ENCODE measurements at places on chromosomes 7 and 10.

- DNase-seq: peak; percentile 48
Measured at GRCh38 chr7:124655990-124656389, 109.6 kb downstream of the GPR37 start.

DNA sequence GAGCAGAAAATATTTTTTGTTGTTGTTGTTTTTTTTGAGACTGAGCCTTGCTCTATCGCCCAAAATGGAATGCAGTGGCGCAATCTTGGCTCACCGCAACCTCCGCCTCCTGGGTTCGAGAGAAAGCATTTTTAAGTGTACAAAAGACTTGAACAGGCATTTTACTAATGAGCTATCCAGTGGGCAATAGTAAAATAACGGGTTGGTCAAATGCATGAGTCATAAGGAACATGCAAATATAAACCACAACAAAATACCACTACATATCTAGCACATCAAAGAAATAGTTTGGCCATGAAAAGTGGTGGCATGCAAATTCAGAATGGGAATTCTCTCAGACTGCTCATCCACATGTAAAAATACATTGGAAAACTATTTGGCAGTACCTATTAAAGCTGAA, 71.7 kb upstream of the TMEM106B start:
- no peak for DNase-seq

GRCh38 chr7:121073463-121074099, 85.1 kb downstream of the CPED1 start:
- no peak for DNase-seq

- DNase-seq: peak; percentile 96
Measured at GRCh38 chr10:70584909-70585544, 17.5 kb downstream of the PRF1 start.

DNA sequence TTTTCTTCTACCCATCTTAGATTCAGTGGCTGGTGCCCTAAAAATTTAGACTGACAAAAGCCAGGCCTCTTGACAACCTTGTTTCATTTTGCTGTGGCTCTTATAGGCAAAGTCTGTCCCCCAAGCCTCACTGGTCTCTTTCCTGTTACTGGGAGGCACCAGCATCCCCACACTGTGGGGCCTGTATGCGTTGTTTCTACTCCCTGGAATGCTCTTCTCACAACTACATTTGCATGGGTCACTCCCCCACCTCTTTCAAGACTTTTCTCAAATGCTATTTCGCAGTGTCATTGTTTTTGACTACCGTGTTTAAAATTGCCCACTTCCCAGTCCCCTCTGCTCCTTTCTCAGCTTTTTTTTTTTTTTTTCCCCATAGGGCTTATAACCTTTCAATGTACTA, 108.7 kb upstream of the DGKB start:
- no peak for DNase-seq

DNA sequence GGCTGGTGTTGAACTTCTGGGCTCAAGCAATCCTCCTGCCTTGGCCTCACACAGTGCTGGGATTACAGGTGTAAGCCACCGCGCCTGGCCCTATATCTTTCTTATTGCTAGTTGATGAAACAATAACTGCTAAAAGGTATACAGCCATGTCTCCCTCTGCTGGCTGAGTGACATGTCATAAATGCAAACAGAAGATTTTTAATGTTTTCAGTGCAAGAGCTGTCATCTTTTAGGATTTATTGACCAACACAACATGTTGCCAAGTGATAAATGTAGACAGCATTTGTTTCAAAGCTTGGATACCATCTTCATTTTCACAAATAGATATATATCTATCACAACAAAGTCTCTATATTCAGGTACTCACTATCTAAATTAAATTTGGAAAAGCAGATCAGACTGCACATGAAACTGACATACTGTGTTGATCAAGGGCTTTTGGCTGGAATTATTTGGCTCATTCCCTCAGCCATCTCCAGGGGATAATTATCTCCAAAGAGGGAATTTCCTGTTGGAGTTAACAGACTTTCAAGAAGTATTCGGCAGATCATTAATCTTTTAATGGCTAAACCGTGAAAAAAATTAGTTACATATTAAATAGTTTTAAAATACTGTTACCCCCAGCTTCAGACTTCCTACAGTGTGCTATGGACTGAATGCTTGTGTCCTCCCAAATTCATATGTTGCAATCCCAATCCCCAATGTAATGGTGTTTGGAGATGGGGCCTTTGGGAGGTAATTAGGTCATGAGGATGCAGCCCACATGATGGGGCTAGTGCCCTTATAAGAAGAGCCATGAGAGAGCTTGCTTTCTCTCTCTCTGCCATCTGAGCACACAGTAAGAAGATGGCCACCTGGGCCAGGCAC, 41.3 kb upstream of the SRPK2 start:
- DNase-seq: peak; percentile 19

GRCh38 chr7:41003611-41003940, 699.3 kb downstream of the INHBA start:
- no peak for DNase-seq

GRCh38 chr7:127251465-127252376, 1.0 kb downstream of the GRM8 start:
- peak; percentile 17 for DNase-seq

DNA sequence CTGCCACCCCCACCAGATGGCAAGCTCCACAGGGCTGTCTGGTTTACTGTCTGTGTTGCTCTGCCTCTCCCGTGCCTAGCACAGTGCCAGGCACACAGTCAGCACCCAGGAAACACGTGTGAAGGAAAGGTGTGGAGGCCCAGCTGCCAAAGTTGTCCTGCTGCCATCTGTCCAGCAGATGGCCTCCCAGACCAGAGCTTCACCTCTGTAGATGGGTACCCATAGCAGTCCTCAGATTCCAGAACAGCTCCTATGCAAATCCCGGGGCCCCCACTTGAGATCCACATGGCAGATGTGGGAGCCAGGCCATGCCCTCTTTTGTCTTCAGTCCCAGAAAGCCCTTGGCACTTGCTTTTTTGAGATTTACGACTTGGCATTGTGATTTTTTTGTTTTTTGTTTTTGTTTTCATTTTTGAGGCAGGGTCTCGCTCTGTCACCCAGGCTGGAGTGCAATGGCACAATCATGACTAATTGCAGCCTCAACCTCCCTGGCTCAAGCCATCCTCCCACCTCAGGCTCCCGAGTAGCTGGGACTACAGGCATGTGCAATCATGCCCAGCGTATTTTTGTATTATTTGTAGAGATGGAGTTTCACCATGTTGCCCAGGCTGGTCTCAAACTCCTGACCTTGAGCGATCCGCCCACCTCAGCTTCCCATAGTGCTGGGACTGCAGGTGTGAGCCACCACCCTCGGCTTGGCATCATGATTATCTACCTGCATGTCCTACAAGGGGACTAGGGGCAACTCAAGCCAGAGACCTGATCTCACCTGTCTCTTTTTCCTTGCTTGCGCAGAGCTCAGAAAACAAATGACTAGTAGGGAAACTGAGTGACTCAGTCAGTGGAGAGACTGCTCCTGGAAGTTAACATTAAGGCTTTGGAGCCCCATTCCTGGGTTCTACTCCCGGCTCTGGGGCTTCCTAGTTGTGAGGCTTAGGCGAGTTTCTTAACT, 16.9 kb upstream of the PALD1 start:
- DNase-seq: peak; percentile 52

GRCh38 chr10:126129026-126129425, 232.7 kb downstream of the FANK1 start:
- no peak for DNase-seq

GRCh38 chr10:94362360-94363250, at the start of gene NOC3L:
Gene NOC3L, minus strand, starts transcription at chr10:94362939. Its CDS starts 101 bp downstream, at chr10:94362838.
- peak; percentile 89 for DNase-seq

- DNase-seq: no peak
Measured at GRCh38 chr10:42981358-42982236, 95.3 kb upstream of the RET start.

- no peak for DNase-seq
Measured at GRCh38 chr10:3422282-3422681, 249.7 kb upstream of the PITRM1 start.

- DNase-seq: no peak
Measured at GRCh38 chr10:49655099-49655498, 24.4 kb upstream of the C10orf53 start.

- no peak for DNase-seq
Measured at GRCh38 chr7:100785878-100786277, 41.4 kb downstream of the EPHB4 start.

GRCh38 chr10:23362879-23363792, 18.5 kb upstream of the C10orf67 start:
- no peak for DNase-seq

- no peak for DNase-seq
Measured at GRCh38 chr7:81036057-81036456, 117.2 kb upstream of the SEMA3C start.

DNA sequence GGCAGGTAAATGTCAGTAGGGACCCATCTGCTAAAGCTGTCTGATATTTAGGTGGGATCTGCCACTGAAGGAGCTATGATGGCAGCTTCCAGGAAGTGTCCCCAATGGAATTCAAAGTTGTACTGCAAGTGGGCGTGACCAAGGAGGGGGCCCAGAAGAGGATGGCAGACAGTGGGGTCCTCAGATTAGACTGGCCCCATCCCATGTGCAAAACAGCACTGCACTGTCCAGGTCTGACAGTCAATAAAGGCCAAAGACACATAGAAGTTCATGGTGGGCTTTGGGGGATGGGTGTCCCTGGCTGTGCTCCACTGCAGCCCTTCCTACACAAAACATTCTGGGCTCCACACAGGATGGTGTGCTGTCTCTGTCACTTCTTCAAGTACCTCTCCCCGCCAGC, 49.8 kb upstream of the SORCS1 start:
- DNase-seq: no peak

DNA sequence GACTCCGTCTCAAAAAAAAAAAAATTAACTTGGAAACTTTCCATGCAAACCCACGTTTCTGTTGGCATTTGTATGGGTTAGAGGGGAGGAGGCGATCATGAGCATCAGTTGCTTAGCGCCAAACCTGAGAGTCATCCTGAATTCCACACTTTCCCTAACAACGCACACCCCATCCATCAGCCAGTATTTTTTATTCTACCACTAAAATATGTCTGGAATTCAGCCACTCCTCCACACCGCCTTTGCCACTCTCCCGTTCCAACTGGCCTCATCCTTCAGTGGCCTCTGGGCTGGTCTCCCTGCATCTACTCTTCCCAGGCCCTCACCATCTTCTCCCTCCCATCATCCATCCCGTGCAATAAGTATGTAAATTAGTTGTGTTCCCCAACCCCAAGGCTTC, 4.7 kb upstream of the LMBR1 start:
- DNase-seq: no peak

DNA sequence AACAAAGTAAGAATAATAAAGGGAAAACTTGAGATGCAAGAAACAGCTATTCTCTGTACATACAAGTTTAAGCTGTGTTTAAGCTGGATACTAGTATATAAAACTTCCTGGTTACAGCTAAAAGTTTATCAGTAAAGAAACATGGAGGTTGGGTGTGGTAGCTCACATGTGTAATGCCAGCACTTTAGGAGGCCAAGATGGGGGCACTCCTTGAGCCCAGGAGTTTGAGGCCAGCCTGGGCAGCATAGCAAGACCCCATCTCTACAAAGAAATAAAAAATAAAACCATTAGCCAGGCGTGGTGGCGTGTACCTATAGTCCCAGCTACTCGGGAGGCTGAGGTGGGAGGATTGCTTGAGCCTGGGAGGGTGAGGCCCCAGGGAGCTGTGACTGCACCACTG, 3.2 kb downstream of the RSU1 start:
- no peak for DNase-seq

DNA sequence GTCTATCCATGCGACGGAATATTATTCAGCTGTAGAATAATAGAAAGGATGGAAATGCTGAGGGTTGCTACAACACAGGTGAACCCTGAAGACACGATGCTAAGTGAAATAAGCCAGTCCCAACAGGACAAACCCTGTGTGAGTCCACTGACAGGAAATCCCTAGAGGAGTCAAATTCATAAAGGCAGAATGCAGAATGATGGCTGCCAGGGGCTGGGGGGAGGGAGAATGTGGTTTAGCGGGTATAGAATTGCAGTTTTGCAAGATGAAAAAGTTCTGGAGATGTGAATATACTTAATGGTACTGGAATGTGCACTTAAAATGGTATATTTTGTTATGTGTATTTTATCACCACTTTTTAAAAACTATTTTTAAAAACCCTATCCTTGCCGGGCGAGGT, 36.9 kb upstream of the DOCK1 start:
- DNase-seq: no peak

- no peak for DNase-seq
Measured at GRCh38 chr7:141012696-141013344, 1.9 kb downstream of the MRPS33 start.

GRCh38 chr7:16178092-16178491, 243.2 kb downstream of the CRPPA start:
- DNase-seq: no peak

- no peak for DNase-seq
Measured at GRCh38 chr7:151744051-151744580, 132.8 kb downstream of the PRKAG2 start.

DNA sequence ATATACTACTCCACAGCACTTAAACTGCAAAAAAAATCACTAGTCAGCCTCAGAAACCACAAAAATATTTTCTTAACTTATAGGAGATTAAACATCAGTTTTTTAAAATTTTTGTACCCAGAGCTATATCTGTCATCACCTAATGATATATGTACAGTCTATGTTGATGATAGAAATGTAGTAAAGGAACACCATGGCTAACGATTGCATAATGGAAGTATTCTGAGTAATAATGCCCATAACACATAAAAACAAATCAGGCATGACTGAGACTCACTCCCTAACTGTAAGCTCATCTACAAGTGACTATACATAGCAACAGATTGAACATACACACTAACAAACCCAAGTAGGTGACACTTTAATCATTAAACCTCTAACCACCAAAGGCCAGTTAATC, 51.3 kb downstream of the TSPAN12 start:
- no peak for DNase-seq

- DNase-seq: no peak
Measured at GRCh38 chr7:118311121-118311836, 86.8 kb downstream of the ANKRD7 start.

DNA sequence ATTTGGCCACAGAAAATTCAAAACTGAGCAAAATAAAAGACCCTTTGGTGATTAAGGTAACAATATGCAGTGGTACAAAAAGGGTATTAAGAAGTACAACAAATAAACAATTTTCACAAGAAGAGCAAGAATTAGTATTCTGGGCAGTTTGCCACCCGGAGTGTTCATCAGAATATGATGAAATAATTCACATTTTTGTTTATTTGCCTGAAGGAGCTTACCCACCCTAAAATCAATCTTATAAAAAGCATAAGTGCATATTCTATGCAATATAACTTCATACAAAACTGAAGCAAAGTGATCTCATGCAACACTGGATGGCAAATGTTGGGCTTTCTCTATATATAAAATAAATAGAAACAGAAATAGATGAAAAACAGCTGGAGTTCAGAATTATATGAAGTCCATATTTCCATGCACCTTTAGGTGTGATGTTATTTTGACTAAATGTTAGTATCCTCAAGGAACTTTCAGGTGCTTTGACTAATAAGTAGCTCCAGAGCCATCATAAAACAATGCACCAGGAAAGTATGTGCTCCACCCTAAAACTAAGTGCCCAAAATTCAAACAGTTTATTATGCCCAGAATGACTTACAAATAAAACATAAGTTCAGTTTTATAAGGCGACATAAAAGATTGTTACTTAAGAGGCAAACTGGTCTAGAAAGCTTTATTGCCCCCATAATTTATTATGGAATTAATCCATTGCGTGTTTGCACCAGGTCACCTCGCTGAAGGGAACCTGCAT, 474.3 kb downstream of the SEMA3D start:
- DNase-seq: no peak

- DNase-seq: peak; percentile 29
Measured at GRCh38 chr10:110008518-110009339, 945 bp downstream of the ADD3 start.

- DNase-seq: no peak
Measured at GRCh38 chr10:10676972-10677371, 340.7 kb upstream of the CELF2 start.

All from NCI-H510A treated with DMSO at 0.1 percent for 48 hours (cell line).